Fibroblast of skin of left quadriceps (primary cell): ENCODE measurements at places on chromosomes 16 and 17.

DNA sequence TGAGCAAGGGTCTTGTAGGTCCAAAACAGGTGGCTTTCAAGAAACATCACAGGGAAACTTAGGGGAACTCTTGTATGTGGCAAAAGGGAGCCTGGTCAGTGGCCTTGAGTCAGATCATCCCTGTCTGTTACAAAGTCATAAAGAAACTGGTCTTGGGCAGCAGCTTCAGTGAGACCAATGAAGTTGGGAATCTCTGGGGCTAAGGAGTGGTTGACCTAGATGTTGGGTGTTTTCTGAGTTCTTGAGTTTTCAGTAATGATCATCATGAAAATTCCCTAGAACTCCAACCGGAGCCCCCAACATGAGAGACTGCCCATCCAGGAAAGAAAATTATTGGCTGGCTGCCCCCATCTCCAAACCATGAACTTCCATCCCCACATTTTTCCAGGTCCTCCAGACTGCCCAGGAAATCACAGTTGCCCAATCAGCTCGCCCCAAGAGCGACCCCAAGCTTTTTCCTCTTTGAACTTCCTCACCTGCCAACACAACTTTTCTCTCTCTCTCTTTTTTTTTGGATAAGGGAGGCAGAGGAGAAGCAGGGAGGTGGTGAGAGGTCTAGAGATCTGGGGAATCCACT is 3.9 kb downstream of the CCR7 start:
- no peak for DNase-seq

GRCh38 chr17:68908045-68908444 is 47.1 kb downstream of the ABCA8 start:
- no peak for DNase-seq

DNA sequence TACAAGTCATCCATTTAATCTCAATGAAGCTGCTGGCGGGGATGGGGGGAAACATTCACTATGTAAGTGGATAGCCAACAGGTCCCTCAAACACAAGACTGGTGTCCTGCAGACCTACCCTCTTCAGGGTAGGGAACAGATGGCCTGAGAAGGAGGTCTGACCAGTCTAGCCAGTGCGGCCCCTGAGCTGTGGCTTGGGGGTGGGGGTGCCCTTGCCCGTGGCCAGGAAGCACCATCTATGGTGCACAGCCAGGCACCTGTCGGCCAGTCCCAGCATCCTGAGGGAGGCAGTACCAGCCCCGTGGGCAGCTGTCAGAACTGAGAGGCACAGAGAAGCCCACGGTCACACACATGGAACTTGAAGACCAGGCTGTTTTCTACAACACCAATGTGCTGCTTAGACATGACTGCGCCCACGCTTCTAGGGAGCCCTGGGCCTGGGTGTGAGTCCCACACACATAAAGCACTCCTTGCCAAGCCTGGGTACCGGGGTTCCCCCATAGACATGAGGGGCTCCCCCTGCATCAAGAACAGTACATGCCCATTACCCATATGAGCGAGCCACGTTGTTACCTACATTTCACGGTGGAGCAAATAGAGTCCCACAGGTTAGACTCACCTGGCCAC is 40.9 kb downstream of the RMI2 start:
- no peak for DNase-seq

- DNase-seq = no peak
Measured at GRCh38 chr17:28738680-28739384, 5.0 kb upstream of the TRAF4 start.

- no peak for DNase-seq
Measured at GRCh38 chr17:60468371-60468770, 46.1 kb downstream of the CHCT1 start.

DNA sequence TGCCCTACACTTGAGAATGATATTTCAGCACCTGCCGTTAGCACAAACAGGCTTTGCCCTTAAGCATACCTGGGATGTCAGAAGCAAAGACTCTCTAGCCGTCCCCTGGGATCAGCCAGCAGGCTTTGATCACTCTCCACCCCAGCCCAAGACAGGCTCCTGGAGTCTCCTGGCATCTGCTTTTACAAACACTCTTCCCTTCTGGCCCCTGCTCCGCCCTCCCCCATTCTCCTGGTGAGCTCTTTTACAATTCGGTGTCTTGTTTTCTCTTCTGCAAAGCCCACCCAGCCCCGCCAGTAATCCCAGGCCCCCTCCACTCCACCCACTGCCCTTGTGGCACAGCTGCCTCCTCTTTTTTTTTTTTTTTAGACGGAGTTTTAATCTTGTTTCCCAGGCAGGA is 50.4 kb downstream of the KATNIP start:
- DNase-seq = no peak

DNA sequence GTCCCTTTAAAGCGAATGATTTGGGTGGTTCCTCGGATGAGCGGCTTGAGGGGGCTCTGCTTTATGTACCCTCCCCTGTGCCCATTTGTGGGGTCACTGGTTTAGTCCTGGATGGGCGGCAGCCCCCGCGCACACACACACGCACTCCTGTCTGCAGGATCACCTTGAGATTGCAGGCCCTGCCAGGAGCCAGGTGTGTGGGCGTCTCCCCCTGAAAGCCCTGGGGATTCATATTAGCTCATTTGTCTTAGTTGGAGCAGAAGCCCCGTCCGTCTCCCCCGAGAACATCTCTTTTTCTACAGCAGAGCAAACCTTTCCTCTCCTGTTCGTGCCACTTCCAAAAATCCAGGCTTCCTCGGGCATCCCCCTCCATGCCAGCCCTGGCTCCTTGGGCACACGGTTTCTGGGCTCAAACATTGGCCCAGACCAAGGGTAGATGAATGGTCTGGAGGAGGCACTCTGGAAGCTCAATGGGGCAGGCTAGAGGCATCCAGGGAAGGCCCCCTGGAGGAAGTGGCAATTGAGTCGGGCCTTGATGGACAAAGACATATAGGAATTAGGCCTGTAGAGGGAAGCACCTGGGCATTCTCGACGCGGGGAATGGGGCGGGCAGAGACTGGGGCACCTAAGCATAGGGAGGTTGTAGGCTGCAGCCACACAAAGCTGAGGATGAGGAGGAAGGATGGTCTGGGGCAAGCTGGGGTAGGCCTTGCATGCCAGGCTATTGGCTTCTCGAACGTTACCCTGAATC is 218.5 kb upstream of the GSE1 start:
- no peak for DNase-seq

DNA sequence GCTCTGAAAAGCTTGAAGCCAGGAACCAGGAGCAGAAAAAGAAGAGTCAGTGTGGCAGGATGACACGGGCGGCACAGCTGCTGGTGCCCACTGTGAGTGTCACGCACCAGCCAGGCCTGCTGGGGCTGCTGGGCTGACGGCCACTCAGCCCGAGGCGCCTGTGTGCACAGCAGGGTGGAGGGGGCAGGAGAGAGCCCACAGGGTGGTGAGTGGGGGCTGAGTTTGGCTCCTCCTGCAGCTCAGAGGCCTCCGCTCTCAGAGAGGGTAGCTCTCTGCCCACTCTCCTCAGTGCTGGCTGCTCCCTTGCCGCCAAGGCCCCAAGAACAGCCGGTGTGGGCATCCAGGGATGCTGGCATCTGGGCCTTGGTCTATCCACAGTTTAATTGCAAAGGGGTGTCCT is 59.6 kb downstream of the GSG1L start:
- DNase-seq = no peak

DNA sequence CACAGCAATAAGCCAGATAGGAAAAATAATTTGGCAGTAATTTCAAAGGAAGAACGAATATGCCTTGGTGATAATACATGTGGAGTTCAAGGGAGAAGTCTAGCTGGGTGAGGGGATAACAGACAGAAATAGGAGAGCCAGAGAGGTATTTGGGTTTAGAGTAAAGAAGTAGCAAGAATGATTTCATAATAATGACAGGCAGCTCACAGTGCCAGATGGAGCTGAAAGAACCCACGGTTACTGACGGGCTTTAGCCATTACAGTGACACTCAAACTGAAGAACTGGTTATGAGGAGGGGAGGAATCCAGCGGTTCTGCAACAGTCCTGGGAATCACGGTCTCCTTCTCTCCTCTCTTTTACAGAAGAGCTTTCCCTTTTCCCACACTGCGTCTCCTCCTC is 2.2 kb downstream of the OR4D1 start:
- DNase-seq = no peak

DNA sequence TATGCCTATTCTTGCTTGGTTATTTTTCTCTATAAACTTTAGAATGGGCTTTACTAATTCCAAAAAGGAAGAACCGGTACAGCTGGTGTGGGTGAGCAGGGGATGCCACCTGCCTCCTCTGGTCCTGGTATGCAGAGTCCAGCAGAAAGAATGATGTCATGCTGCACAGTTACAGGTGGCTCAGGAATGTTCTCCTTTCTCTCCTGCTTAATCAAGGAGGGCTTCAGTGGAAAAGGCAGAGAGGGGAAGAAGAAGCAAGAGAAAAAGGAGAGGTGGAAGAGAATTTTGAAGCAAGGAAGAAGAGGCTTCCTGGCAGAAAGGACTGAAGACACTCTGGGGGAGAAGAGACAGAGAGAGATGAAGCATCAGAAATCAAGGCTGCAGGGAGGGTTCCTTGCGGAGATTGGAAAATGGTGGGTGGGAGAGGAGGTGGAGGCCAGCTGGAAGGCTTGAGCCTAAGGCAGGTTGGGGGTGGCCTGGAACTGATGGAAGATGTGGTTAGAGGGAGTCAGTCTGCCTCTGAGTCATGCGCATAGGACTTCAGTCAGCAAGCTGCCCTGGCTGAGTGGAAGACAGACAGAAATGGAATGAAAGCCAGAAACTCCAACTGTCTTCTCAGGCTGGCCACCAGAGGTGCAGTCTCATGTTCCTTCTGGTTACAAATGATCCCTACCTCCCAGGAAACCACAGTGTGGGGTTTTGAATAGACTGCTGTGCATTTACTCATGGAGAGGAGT is 64.6 kb upstream of the CRHR1 start:
- peak; percentile 32 for DNase-seq

DNA sequence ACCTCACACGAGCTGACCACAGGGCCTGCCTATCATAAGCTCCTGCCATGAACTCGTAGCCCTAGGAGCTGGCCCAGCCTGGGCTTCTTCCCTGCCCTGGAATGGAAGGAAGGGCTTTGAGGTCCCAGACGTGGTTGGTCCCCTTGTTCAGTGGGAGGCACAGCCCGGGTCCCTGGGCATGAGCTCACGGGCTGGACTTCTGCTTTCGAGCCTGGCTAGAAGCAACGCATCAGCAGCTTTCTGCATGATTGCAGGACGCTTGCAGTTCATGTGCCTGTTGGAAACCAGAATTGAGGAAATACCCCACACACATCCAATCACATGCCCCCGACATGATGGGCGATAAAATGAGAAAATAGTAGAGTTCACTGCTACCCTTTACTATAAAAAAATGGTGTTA is 293.3 kb downstream of the MAF start:
- no peak for DNase-seq

- no peak for DNase-seq
Measured at GRCh38 chr17:80065478-80066170, 29.2 kb downstream of the CCDC40 start.

DNA sequence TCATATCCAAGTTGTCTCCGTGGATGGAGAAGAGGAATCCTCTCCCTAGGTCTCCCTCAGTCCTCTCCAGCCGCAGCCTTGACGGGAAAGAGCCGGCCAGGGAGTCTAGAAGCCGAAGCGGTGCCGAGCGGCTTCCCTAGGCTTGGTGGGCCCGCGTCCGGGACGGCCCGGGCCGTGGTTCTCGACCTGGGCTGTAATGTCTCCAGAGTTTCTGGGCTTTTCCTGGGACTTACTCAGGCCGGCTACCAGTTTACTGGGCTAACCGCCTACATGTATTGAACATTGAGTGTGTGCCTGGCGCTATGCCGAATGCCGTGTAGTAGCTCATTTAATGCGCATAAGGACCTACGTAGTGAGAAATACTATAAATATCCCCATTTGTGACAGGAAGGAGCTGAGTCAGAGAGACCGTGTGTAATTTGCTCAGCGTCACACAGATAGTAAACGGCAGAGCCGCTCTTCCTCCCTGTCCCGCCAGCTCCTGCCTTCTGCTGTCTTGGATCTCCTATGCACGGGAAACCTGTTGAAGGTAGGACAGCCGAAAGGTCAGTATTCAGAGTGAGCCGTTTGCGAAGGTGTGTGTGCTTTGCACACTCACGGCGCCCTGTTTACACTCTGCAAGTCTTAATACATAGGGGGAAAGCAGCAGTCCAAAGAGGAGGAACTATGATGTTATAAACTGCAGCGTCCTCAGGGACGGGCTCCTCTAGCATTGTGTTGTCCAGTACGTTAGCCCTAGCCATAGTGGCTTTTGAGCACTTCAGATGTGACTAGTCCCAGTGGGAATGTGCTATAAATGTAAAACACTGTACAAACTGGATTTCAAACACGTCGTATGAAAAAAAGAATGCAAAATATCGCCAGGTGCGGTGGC is 723 bp upstream of the SPAG5 start:
- peak; percentile 62 for DNase-seq

DNA sequence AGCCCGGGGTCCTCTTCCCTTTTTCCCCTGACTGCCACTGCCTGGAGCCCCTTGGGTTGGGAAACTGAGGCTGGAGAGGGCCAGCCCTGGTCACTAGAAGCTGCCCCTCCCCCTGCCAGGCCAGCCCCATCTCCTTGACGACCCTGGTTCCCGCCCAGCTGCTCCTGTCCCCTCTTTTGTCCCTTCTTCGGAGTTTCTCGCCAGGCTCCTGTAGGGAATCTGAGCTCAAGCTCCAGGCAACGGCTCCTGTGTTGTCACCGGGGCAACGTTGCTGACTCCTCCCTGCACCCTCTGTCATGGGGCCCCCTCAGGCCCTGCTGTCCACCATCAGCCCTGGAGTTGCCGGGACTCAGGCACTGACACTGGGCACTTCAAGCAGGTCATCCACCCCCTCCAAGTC is 5.7 kb downstream of the LLGL1 start:
- no peak for DNase-seq

- DNase-seq = no peak
Measured at GRCh38 chr16:58634265-58634802, 4.7 kb upstream of the CNOT1 start.

GRCh38 chr17:40343219-40344119 is 21.1 kb downstream of the GJD3 start:
- DNase-seq = no peak

DNA sequence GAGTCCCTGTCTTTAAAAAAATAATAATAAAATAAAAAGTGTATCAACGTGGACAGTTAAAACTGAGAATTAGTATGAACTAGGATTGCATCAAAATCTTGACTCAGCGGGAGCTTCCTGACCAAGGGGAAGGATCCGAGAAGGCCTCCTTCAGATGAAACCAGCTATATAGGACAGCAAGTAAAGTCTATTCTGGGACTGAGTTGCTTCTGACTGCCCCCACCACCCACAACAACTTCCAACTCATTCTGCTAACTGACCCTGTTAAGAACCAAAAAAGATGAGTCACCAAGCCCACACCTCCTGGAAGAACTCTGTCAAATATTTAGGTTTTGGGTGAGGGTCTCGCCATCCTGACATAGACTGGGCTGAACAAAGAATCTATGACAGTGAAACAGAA is 24.9 kb downstream of the MPP3 start:
- no peak for DNase-seq

- no peak for DNase-seq
Measured at GRCh38 chr17:68706356-68706920, 105.3 kb upstream of the FAM20A start.

GRCh38 chr17:19398301-19399181 is 11.6 kb upstream of the MFAP4 start:
- no peak for DNase-seq

DNA sequence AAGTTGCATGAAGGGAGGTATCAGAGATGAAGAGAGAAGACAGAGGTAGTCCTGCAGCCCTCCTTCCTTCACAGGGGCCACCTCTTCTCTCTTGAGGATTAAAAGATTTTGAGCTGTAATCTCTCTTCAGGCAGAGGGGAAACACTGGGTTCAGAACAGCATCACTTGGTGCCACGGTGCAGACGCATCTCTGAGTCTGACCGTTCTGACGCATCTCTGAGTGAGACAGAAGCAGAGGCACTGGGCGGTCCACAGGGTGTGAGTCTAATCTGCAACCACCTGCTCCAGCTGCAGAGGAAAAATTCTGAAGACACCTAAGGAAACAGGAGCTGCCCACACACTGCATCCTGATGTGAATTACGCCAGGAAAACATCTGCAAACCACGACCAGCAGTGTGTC is 5.3 kb upstream of the KRT37 start:
- DNase-seq = no peak
